ENCODE measurements at places on chromosomes 2 and 18.

- DNase-seq, result no peak
Observed at GRCh38 chr2:20165677-20166509, 59.0 kb downstream of the SDC1 start.

- DNase-seq, result no peak
Observed at GRCh38 chr2:218477247-218477646, 58.3 kb downstream of the VIL1 start.

- DNase-seq, result no peak
Observed at GRCh38 chr2:58098254-58099095, 51.9 kb downstream of the VRK2 start.

GRCh38 chr2:178425255-178425827 lies 25.6 kb downstream of the PRKRA start:
- no peak for DNase-seq

- no peak for DNase-seq
Observed at GRCh38 chr2:236858661-236859060, 227.0 kb upstream of the COPS8 start.

GRCh38 chr2:237158194-237158593 lies 72.5 kb downstream of the COPS8 start:
- no peak for DNase-seq

GRCh38 chr2:64363848-64364247 lies 90.1 kb upstream of the LGALSL start:
- no peak for DNase-seq

- DNase-seq, result no peak
Observed at GRCh38 chr18:3889803-3890202, 439.8 kb downstream of the TGIF1 start.

GRCh38 chr2:192298664-192299063 lies 103.9 kb upstream of the TMEFF2 start:
- DNase-seq, result no peak

- DNase-seq, result no peak
Observed at GRCh38 chr2:5387406-5387805, 304.8 kb upstream of the SOX11 start.

- DNase-seq, result no peak
Observed at GRCh38 chr2:101741775-101742520, 44.4 kb downstream of the MAP4K4 start.

DNA sequence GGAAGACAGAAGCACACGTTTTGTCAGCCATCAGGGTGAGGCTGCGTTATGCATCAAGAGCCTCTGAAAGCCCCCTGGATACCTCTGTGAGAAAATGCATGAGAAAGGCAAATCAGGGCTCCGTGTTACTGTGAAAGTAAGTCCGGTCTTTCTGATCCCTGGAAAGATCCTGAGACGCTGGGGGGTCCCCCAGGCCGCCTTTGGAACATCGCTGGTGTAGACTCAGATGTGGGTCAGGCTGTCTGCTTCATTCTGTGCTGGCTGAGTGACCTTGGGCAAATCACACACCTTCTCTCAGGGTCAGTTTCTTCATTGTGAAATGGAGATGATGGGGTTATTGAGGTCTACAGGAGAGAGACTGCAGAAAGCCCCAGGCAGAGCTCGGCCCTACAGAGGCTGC lies 42.0 kb upstream of the HS6ST1 start:
- DNase-seq, result no peak

DNA sequence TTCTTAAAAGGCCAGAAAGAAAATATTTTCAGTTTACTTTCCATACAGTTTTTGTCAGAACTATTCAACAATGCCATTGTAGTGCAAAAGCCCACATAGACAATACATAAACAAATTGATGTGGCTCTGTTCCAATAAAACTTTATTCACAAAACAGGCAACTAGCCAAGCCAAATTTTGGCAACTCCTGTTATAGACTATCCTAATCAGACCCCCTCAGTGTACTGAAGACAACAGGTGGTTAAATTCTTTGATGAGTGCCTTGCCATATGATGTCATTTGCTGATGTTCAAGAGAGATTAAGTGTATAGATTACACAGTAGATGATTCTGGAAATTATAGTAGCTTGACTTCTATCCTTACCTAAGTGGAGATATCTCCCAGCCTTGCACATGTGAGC lies 83.4 kb downstream of the FANCL start:
- DNase-seq, result peak; percentile 5

DNA sequence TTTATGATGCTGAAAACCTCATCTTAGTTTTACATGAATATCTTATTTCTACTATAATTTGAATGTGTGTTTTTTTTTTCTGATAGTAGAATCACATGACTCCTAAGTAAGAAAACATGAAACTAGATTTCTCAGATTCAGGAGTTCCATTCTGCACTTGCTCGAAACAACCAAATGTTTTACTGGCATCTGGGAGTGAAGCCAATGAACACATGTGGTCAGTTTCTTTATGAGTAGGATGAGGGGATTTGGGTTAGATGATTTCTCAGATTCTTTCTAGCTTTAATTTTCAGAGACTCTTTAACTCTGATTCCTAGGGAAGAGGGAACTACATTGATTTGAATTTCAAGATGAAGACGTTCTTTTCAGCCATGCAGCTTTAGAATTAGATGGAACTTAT lies 225.0 kb upstream of the NT5C1B start:
- no peak for DNase-seq

DNA sequence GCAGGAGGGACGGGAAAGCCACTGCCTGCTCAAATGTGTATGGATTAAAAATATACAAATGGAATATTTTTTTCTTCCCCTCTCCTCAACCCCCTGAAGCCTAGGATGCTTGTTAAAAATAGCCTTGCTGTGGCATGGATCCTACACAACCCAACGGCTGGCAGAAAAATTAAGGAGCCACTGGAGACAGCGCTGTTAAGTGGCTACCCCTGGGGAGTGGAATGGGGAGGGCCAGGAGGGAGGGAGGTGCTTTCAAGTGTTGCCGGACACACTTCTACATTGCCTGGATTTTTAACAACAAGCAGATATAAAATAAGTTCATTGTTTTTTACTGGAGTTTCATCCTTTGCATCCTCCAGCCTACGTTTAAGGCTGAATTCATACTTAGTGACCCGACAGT lies 66.6 kb downstream of the ZBTB7C start:
- peak; percentile 78 for DNase-seq

DNA sequence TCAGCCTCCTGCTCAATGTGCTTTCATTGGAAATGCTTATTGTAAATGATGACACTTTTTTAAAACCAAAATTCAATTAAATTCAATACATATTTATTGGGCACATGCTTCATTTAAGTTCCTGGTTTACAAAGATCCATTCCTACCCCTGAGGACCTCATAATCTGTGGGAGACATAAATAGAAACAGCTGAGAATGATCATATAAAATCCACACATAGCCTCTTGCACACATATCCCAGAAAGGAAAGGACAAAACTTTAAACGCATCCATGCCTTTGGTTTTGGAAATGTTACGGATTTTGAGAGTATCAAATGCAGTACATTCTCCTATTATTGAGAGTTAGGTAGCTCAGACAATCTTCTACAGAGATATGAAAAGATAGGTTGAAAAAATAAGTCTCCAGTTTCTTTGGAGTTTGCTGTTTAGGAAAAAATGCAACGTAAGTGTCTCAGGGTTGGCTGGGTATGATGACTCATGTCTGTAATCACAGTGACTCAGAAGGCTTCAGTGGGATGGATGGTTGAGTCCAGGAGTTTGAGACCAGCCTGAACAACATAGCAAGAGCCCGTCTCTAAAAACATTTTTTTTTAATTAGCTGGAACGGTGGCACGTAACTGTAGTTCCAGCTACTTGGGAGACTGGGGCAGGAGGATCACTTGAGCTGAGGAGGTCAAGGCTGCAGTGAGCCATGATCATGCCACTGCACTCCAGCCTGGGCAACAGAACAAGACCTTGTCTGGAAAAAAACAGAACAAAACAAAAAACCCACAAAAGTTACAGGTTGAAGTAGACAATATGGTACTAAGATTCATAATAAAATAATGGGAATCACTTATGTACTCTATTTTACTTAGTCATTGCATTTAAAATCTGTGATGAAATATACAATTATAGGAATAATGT lies 3.9 kb upstream of the PRELID3A start:
- no peak for DNase-seq

DNA sequence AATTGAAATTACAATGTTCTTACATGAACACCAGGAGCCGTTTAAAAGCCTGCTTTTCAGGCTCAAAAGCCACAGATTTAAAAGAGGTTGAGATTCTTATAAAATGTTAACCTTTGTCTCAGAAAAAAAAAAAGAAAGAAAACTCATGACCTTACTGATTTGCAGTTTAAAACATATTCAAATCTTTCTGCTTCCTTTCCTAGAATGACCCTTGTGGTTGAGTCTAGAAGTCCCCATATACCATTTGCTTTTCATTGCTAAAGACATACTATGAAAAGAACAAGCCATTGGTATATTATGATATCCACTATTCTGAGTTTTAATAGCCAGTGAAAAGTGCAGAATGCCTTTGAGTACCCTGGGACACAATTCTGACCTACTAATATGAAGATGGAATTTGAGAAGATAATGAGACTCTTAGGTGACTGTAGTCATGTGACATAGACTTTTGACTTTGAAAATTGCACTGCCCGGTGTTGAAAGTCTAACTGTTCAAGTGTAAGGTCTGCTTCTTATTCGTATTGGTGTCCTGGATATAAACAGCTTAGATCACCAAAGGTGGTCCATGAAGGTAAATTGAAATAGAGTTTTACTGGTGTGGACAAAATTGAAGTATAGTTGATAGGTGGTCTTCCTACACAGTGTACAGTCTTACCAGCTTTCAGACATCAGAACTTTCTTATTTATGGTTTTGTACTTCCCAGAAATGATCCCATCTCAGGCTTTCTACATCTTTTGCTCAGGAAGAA lies 117.0 kb downstream of the DOCK10 start:
- no peak for DNase-seq

GRCh38 chr18:5678278-5678677 lies 134.5 kb upstream of the EPB41L3 start:
- DNase-seq, result no peak

GRCh38 chr18:23138471-23138870 lies 3.2 kb downstream of the CABLES1 start:
- DNase-seq, result peak; percentile 92

DNA sequence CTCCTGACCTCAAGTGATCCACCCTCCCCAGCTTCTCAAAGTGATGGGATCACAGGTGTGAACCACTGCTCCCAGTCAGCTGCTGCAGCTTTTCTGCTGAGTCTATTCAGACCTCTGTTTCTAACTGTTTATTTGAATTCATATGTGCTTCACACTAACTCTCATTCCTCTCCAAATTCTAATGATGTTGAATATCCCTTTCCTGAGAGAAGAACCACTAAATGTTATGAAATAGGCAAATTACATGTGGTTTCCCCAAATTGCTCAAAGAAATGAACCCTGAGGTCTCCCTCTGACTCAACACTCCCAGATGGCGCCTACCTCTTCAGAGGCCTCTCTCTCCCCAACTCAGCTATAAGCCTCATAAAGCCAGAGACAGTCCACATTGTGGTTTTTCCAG lies 98.6 kb downstream of the IRS1 start:
- DNase-seq, result no peak

GRCh38 chr2:70089220-70089982 lies 2.1 kb downstream of the PCBP1 start:
- no peak for DNase-seq

GRCh38 chr2:55840460-55840859 lies 83.1 kb downstream of the EFEMP1 start:
- no peak for DNase-seq

- no peak for DNase-seq
Observed at GRCh38 chr2:119910566-119910965, 102.3 kb upstream of the EPB41L5 start.

DNA sequence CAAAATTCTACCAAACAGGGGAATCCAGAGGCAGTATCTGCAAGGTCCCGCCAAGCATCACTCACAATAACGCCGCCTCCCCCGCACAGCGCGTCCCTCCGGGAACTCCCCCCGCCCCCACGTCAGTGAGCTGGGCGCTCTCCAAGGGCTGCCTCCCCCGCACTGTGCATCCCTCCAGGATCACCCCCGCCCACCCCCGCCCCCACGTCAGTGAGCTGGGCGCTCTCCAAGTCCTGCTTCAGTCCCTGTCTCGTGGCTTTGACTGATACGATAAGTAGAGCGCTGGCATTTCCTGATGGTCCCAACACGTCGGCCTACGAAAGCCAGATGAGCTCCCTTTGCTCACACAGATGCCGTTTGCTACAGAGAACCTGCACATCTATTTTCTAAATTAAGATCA lies 130.7 kb upstream of the TPO start:
- DNase-seq, result no peak

DNA sequence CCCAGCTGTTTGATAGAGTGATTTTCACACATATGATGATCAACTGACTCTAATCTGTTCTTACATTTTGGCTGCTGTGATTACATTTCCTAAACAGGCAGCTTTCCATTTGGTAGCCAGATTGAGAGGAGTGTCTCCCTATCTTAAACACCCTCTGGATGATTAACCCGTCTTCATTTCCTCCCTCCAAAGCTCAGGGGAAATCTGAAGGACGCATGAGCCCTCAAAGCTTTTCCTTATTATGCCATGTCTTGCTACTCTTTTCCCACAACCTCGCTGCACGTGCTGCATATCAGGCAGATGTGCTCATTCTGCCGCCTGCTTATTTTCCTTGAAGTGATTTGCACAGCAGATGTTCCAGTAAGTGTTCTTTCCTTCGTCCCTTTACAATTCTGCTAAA lies 837.4 kb downstream of the LRRTM4 start:
- no peak for DNase-seq

DNA sequence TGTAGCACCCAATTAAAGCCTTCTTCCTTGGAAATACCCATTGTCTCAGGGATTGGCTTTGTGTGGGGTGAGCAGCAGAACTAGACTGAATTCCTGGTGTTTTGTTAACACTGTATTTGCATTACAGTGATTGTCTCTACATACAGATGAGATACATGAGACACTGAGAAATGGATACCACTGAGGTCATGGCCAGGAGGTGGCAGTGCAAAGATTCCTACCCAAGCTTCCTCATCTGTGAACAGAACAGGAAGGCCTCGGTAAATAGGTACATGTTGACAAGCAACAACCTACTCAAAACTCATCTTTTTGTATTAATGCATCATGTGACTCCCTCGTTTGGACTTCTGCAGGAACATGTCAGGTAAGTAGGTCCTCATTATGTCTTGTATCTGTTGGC lies 445.8 kb upstream of the RGPD4 start:
- DNase-seq, result no peak

- DNase-seq, result peak; percentile 44
Observed at GRCh38 chr18:46452820-46453219, 204.2 kb downstream of the LOXHD1 start.

DNA sequence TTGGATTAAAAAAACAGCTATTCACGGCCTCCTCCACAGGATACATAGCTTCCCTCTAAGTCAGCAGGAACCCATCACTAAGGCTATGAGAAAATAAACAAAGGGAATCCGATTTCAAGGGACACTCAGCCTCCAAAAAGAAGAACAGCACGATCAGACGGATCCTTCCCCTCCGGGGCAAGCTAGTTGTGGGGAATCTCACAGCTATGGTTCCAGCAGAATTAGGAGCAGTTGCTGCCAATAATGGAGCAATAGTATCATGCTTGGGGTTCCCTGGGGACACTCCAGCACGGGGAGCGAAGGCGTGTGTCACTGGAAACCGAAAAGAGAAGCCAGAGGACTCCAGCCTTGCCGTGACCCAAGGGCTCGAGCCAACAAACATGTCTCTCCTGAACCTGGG lies 163.1 kb downstream of the TTC32 start:
- DNase-seq, result no peak
